ENCODE measurements at places on chromosomes 11 and 22. TPM values are rescaled to one million over a fixed set of nuclear protein-coding genes. Genes with fewer than 3 reads are reported as not detected.

Gene SEC14L3
- total RNA-seq, result 0.05 TPM

Gene SLC7A4
- total RNA-seq, result 0.19 TPM

DNA sequence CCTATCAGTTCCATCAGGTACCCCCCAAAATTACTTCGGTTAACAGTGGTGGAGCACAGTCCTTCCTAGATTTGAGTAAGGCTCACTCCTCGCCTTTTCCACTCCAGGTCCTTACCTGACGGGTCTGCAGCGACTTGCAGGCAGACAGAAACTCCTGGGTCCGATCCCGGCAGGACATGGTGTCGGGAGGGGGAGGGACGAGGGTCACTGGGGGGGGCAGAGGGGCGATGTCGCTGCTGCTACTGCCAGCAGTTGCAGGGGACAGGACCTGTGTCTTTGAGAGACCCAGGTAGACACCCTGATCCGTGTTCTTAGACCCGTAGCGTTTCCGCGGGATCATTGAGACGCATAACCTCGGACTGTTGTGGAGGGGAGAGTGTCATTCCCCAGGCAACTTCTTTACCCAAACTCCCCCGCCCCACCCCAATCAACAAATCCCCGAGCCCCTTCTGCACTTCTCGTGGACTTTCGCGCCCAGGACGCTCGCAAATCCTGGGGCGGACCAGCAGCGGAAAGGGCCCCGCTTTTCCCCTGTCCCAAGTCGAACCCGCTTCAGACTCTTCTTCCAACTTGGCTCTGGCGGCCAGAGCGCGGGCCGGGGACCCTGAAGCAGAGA is 839 bp downstream of the STX5 start:
- no peak for DNase-seq

- no peak for DNase-seq
Observed at GRCh38 chr11:102448869-102449224, 3.7 kb downstream of the TMEM123 start.

- DNase-seq, result peak; percentile 68
Observed at GRCh38 chr11:2813141-2813908, 72.2 kb downstream of the CDKN1C start.
